Right ventricle myocardium inferior (tissue), 1 donor: ENCODE measurements at places on chromosomes 13 and 19.

DNA sequence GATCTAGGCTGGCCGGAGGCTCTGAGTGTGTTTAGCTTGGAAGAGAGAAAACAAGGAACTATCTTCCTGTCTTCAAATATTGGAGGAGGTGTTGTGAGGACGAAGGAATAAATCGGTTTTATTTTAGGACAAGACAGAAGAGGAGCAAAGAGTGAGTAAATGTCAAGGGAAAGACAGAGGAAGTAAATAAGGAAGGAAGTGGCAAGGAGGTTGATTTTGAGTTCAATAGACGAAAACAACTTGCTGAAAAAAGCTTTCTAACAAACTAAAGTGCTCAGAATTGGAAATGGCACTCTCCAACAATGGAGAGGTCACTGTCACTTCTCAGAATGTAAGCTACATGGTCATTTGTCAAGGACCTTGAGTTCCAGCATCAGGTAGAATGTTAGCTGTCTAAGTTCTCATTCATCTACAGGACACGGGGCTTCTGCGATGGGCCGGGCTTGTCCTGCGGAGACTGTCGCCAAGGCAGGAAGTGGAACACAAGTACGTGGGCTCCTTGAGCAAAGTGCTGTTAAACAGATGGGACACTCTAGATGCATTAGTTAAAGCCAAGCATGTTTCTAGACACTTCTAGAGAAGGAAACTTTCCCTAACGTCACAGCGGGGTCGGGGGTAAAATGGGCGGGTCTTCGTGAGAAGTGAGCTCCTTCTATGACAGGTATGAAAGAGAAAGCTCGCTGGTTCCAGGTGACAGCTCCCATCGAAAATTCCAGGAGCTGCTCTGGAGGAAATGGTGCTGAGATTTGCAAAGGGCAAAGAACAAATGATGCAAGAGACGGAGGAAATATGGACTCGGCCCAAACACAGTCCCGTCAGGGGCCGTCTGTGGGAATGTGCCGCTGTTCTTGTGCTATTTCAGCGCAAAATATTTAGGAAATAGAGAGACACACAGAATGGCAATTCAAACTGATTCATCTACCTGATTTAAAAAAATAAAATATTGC lies 103.9 kb upstream of the UBL3 start:
- DNase-seq: no peak

DNA sequence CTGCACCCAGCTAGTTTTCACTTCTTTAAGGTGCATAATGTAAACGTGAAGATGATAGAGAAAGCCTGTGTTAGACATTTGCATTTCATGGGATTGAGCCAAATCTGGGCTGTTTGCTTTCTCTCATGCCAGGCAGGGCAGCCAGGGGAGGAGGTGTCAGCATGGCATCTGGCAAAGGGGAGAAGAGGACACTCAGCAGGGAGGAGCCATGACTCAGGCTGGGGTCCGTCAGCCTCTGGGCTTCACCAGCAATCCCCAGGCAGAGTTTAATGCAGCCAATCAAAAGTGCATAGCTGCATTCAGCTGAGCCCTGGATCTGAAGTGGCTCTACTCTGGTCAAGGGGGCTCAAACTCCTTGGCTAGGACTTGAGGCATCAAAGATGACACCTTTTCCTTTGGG lies 23.5 kb downstream of the EBPL start:
- DNase-seq: no peak

- no peak for DNase-seq
Measured at GRCh38 chr13:76816394-76816793, 69.8 kb downstream of the KCTD12 start.

- DNase-seq: no peak
Measured at GRCh38 chr19:14661372-14661924, 13.2 kb downstream of the ADGRE3 start.

DNA sequence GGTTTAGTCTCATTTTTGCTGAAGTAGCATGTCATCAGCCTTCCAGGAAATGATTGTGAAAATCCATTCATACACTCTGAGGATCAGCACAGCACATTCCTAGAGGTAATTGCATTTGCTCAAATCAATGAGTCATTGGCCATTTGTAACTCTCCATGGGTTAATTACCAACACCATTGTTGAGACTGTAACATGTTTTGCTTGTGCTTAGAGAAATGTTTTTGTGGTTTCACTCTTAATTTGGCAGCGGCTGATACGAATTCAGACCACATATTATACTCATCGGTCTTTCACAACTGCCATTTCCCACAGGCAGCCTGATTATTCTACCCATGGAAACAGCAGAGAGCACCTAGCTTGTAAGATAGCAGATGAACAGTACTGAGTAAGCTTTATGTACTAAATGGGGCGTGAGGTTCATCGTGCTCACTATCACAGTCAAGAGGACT lies 110.3 kb downstream of the NHLRC3 start:
- no peak for DNase-seq

DNA sequence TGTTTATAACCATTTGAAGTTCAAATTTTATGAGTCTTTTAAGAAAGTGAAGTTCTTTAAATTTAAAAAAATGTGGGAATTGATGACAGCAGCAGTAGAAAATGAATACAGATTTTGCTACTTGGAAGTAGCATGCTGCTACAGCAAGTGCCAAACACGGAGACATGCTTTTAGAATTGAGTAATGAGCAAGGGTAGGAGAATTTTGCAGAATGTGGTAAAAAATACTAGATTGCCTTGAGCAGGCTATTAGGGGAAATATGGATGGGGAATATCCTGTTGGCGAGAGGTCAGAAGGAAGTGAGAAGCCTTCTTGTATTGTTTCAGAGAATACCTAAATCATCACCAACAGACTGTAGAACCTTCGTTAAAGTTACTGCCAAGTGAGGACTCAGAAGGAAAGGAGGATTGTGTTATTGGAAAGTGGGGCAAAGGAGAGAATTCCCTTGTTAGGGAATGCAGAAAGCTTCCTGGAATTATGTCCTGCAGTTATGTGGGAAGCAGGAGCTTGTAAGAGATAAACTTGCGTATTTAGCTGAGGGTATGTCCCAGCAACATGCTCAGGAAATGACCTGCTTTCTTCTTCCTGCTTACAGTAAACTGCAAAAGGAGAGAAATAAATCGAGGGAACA lies 32.4 kb upstream of the OXGR1 start:
- no peak for DNase-seq

DNA sequence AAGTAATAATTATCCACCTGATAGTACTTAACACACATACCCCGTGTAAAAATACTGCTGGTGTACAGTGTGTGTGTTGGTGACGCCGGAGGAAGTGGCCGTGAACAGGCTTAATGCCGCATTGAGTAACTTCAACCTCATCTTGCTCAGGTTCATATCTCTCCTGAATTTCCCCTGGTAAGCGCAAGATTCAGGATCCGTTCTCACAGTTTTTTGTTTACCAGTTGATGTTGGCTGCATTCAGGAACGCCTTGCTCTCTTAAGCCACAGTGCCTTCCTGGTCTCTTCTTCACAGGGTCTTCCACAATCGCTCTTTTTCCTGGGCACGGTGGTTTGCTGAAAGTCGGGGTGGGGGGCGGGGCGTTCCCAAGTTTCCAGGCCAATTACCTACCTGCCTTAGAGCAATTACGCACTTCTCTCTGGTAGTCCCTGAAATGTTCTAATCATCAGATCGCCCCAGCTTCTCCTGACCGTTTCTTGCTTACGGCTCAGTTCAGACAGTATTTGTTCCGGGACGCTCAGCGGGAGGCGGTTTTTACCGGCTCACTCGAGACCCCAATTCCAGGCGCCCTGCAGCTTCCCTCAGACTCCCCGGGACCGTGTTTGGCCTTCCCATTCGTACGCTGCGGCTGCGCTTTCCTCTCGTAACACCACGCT lies 706 bp upstream of the DNAJC3 start:
- no peak for DNase-seq

DNA sequence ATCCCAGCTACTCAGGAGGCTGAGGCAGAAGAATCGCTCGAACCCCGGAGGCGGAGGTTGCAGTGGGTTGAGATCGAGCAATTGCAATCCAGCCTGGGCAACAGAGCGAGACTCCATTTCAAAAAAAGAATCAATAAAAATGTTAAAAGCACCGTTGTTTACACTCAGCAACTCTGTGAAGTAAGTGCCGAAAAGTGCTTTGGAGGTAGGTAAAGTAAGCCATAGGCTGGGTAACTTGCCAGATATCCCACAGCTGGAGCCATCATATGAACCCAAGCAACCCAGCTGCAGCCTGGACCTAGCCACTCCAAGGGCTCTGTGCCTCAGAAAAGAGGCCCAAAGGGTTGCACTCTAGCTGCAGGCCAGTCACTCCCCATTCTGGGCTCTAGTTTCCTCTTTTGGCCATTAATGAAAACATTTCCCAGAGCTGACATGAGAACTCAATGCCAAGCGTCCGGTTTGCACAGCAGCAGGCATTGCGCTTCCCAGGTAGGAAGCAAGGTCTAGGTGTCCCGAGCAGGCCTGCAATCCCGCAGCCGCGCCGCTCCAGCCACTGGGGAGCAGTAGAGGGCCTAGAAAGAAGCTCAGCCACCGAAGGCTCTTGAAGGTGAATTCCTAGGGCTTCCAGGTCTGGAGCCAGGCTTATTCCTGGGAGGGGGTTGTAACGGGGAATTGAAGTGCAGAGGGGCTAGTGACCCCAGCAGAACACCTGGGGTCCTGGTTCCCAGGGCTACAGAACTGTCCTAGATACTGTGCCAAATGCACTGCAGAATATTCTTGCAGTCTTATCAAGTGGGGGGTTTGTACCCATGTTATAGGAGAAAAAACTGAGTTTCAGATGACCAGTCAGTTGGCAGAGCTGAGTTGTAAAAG lies 4.1 kb upstream of the CD79A start:
- DNase-seq: peak; percentile 92

DNA sequence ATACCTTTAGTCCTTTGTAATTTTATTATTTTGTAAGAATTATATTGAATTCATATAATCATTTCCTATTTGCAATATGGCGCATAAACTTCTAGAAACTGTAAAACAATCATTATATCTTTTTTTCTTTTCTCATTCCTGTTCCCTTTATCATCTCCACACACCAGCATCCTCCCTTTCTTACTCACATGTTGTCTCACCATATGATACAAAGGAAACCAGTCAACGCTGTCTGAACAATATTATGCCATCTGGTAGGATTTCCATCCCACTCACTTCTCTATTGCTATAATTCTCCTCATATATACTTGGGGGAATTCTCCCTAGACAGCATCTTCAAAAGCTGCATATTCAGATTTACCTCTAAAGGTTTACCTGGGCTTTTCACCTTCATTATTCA lies 389.8 kb downstream of the NDFIP2 start:
- no peak for DNase-seq
